Omental fat pad (tissue), 4 donors: ENCODE measurements at places on chromosomes 13 and 19.

- DNase-seq, result no peak
These were observed 270.7 kb upstream of the MIR17HG start for GRCh38 chr13:91076830-91077229.

DNA sequence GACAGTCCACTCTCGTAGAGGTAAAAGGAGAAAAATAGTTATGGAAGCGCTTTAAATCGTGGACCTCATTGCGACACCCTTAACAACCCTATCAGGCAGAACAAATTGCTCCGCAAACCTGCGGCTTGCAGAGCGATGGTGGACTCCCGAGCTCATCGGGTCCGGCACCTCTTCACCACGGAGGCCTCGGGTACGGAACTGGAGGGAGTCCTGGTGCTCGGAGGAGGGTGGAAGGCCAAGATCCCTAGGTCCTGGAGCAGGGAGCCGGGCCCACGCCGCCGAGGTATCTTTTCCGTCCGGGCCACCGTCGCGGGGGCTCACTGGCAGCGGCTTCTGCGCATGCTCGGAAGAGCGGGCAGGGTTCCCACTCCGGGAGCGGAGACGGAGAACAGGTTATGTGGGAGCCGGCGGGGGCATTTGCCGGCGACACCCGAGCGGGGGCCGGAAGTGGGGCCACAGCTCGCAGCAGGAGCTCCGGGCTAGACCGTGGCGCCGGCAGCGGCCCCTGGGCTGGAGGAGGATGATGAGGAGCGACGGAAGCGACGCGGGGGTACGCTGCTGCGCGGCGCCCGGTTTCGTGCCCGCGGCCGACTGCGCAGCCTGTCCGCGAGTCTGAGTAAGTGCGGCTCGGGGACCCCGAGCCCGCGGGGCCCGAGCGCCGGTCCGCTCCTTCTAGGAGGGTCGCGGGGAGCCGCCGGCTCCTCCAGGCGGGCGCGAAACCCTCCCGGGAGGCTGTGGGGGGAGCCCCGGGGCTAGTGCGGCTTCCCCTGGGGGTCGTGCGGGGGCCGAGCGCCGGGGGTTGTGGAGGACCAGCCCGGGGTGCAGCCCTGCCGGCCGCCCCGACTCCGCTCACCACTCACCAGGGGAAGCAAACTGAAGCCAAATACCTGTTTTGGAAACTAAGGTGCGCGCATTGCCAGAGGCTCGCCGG is at the start of gene ABHD13:
ABHD13 (plus strand) TSS at position 349 of the 931 bp plus-strand sequence. CDS start 10,827 bp downstream, outside the sequence.
- peak; percentile 67 for DNase-seq

- DNase-seq, result no peak
These were observed 370.6 kb downstream of the DIAPH3 start for GRCh38 chr13:59793107-59793506.

- no peak for DNase-seq
These were observed 19.8 kb downstream of the COL4A1 start for GRCh38 chr13:110286833-110287819.

GRCh38 chr19:31831421-31832175 is 482.4 kb upstream of the TSHZ3 start:
- no peak for DNase-seq

GRCh38 chr13:59823486-59823885 is 340.2 kb downstream of the DIAPH3 start:
- no peak for DNase-seq

DNA sequence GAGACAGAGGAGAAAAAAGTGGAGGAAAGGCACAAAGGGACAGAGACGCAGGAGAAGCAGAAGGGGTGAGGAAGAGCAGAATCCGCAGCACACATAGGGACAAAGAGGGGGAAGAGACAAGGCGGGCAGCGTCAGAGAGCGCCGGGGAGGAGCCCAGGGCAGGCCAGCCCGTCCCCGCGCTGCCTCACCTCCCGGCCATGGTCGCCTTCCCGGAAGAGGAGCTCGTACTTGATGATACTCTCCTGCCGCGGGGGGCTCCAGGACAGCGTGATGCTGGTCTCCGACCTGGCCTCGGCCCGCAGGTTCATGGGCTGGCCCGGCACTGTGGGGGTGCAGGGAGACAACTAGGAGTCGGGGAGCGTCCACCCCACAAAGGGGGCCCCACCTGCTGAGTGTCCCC is 100.6 kb downstream of the PTPRS start:
- no peak for DNase-seq
